ENCODE measurements at places on chromosomes 6 and 20. TPM values are rescaled to one million over a fixed set of nuclear protein-coding genes. Genes with fewer than 3 reads are reported as not detected.

- no peak for DNase-seq
Observed at GRCh38 chr20:12975833-12976608, 32.8 kb upstream of the SPTLC3 start.

- DNase-seq = no peak
Observed at GRCh38 chr20:11379257-11380011, 538.3 kb upstream of the BTBD3 start.

SRSF12 gene
- 2.2 TPM for total RNA-seq

- DNase-seq = no peak
Observed at GRCh38 chr6:68650142-68650541, 15.1 kb downstream of the ADGRB3 start.

CFAP206 gene
- 0.40 TPM for total RNA-seq

- DNase-seq = no peak
Observed at GRCh38 chr6:100335991-100336390, 128.7 kb downstream of the SIM1 start.

DNA sequence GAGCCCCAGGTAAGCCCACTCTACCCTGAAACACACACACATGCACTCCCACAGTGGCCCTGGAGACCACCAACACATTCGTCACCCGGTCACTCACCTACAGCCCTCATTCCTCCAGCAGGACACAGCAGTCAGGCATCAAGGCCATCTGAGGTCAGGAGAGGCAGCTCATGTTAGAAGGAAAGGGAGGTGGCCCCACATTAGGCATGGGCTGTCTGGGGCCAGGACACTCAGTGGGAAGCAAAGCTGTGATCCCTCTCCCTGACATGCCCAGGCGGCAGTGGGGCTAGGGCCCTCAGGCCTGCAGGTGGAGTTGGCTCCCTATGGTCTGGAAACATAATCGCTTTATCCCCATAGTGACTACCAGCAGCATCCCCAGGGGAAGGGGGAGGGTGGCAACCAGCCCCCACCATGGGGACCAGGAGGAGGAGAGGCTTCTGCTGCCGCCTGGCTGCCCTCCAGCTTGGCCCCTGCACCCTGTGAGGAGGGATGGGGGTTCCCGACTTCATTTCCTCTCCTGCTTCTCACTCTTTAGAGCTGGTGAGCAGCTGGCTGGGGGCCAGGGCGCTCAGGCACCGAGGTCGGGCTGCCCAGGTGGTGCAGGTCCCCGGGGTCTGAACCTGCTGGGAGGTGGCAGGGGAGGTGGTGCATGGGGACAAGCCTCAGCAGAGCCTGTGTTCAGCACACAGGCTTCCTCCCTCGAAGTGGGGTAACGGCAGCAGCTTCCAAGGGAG, 76.6 kb upstream of the CST7 start:
- no peak for DNase-seq

GRCh38 chr6:145904391-145904790, 59.8 kb downstream of the SHPRH start:
- no peak for DNase-seq

DNA sequence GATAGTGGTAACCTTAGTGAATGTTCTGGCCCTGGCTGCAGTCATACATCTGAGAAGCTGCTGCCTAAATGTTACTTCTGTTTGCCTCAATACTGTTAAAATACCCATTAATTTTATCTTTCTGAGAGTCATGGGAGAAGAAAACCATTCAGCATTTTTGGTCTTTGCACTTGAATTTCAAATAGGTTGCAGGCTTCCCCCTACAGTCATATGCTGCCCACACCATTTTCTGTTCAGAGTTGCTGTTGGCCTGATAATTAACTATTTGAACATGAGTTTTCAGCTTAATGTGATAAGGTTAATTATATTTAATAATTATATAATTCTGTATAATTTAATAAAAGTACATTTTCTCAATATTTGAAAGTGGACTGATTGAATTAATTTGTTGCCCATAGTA, 325.5 kb upstream of the KCNQ5 start:
- DNase-seq = no peak

- no peak for DNase-seq
Observed at GRCh38 chr6:37867756-37868446, 48.4 kb downstream of the ZFAND3 start.

FHL5 gene
- total RNA-seq = 4.3 TPM

GRCh38 chr20:50056951-50057713, 55.8 kb downstream of the UBE2V1 start:
- DNase-seq = no peak

BPIFB1 gene
- 0.78 TPM for total RNA-seq
